ENCODE measurements at places on chromosomes 11 and 22.

DNA sequence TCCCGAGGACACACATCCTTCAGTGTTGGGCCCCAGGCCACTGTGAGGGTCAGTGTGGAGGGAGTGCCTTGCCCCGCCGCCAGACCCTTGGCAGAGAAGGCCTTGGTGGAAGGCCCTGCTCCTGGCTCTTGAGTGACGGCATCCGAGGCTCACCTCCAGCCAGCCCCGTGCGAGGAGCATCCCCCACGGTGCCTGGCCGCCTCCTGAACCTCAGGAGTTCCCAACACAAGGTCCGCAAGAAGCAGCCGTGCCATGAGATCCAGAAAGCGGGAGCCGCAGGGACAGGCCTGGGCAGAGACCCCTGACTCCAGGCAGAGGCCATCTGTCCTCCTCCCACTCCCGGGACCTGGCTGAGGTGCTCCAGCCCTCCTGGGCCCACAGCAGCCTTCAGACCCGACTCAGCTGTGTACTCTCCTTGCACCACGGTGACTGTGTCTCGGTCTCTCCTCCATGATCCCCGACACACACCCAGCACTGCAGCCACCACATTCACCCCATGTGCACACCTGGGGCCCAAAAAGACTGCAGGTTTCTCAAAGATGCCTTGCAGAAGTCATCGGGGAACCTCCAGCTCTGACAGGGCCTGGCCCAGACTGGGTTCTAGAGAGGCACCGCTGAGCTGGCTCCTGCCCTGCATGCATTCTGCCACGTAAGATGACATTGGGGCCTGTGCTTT lies 870.2 kb downstream of the BRD1 start:
- DNase-seq: no peak

GRCh38 chr11:68077617-68078582 lies 39.1 kb downstream of the TCIRG1 start:
- DNase-seq: no peak

DNA sequence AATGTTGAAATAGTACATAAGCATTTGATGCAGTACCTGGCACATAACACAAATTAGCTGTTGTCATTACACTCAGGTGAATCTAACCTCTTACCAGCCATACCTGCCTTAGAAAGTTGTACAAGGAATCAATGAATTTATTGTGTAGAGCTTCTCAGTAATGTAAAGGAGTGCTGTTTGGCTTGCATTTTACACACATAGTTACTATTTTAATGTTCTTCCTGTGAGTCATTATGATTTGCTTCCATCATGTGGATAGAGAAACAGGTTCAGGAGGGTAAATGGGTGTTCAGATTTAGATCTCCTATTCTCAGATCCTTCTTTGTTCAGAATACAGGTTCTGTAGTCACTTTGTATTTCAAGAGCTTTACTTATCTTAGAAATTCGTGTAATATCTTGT lies 27.6 kb upstream of the RCE1 start:
- no peak for DNase-seq

DNA sequence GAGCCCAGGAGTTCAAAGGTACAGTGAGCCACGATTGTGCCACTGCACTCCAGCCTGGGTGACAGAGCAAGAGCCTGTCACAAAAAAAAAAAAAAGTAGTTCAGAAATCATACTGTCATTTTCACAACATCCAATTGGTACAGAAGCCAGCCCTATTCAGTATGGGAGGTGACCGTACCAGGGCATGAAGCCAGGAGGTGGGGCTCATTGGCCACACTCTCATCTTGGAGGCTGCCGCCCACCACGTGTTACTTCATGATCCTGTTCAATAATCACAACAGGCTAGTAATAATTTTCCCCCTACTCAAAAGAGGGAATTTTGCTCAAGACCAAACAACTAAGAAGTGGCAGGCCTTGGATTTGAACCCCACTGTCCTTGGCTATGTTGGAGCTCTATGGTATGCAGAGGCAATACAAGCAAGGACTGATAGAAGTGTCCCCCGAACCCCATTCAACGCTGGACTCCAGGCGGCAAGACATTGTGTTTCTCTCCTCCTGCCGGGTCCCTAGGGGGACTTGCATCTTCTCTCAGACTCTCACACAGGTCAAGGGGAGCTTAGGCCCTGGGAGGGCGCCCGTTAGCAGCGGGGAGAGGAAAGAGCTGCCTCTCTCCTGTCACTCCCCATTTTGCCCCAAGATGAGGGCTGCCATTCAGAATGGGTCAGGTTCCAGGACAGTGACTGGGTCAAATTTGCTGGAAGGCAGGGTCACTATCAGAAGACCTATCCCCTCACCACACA lies 40.2 kb upstream of the EMID1 start:
- DNase-seq: no peak

DNA sequence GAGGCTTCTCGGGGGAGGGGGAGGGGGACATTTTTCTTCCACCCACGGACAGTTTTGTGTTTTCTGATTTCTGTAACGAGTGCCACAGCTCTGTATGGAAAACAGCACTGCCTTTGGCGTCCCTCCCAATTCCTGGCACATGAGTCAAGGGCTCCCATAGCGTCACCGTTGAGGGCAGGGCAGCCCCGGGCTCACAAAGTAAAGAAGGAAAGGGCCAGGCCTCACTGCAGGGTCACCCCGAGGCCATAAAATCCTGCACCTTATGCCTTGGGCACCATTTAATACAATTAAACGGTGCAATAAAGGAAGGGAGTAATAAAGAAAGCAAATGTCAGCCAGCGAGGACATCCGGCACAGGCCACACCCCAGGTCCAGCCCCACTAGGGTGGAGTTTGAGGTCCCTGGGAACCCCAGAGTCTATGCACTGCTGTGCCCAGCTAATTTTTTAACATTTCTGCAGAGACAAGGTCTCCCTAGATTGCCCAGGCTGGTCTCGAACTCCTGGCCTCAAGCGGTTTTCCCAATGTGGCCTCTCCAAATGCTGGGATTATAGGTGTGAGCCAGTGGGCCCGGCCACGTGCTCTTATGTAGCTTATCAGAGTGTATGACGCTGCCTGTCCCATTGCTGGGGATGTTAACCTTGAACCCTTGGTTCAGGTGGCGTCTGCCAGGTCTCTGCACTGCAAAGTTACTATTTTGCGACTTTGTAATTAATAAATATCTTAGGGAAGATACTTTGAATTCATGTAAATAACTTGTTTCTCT lies 13.6 kb upstream of the MUC2 start:
- DNase-seq: no peak

GRCh38 chr11:47532597-47533213 lies 20.2 kb downstream of the CELF1 start:
- DNase-seq: no peak

- DNase-seq: no peak
These were observed 161.5 kb upstream of the MTMR2 start for GRCh38 chr11:96085319-96085930.

DNA sequence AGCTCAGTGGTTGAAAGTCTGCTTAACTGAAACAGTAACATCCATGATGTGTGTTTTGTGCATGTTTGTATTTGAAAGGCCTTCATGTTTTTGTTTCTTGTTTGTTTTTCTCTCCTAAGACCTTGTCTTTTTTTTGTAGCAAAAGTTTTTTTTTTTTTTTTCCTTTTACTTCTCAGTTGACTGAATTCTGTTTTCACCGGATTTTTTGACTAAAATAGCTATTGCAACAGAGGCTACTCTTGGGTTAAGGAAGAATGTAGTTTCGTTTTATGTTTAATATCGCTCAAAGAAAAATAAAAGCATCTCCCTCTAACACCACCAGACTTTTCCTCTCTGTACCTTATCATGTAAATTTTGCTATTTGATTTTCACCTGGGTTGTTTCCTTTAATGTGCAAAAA lies 15.1 kb downstream of the APOL6 start:
- DNase-seq: no peak

DNA sequence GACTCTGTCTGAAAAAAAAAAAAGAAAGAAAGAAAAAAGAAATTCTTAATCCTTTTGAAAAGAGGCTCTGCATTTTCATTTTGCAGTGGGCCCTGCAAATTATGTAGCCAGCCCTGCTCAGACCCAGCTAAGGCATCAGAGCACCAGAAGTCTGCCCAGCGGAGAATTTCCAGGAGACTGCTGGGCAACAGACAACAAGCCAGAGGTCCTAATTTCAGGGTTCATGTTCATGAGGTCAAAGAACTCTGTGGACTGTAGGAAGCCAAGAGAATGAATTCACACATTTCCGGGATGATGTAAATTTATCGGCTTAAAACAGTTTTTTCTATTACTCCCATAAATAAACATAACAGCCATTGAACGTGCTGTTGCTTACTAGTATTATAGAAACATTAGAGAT lies 14.8 kb upstream of the RTCB start:
- DNase-seq: no peak

DNA sequence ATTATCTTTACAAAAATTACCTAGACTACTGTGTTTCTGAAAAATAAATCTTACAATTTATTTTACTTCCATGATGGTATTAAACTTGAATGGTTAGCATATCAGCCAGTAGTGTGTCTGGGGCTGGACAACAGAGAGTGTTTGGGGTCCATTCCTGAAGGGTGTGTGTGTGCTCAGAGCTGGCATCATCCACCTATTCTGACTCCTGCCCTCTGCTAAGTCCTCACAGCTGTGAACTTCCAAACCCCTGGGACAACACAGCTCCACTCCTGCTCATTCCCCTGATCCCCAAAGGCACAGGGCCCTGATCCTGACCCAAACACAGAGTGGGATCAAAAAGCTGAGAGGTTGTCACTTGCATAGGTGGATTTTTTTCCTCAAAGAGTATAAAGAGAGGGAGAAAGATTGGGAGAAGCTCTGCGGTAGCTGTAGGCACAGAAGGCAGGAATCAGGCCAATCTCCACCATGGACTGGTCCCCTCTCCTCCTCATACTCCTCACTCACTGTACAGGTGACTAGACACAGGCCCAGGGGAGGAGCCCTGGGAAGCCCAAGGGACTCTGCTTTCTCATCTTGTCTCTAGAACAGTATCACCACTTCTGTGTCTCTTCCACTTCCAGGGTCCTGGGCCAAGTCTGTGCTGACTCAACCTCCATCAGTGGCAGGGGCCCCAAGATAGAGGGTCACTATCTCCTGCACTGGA lies 55.7 kb upstream of the TOP3B start:
- no peak for DNase-seq

DNA sequence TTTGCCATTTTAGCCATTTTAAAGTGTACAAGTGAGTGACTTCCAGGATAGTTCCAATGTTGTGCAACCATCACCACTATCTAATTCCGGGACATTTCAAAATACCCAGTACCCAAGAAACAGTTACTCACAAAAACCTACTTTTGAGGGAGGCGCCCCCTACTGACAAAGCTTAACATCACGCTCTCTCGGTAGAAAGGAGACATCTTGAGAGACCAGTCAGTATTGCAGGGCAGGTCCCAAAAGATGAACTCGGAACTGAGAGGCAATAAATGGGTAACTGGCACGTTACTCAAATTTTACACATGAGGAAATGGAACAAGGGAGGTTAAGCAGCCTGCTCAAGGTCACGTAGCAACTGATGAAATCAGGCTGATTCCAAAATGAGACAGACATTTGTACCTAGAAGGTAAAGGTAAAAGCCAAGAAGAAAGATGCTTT lies 50.0 kb upstream of the POU2AF1 start:
- peak; percentile 75 for DNase-seq

GRCh38 chr22:19743651-19744050 lies 16.9 kb upstream of the TBX1 start:
- no peak for DNase-seq

DNA sequence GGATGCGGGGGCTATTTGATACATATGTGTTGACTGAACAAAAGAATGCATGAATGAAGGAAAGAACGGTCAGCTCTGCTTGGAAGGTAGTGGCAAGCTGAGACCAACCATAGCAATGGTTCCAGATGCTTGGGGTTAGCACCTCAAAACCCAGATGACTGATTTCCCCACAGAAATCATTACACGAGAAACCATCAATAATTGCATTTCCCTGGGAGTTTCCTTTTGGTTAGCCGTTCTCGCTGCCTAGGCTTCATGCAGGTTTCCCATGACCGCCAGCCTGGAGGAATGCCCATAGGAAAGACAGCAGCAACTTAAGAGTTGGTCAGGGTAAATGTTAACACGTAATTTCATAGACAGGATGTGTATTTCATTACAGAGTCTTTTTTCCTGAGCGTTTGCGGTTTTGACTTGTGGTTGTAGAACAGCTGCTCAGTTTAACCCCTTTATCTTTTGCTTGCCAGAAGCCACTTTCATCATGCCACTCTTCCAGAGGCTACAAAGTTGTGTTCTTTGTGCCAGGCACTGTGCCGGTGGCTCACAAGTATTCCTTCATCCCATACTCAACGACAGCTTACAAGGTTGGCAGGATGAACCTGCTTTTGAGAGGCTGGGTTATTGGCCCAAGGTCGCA lies 2.8 kb downstream of the IL17RA start:
- peak; percentile 40 for DNase-seq

GRCh38 chr11:12070446-12071267 lies 39.7 kb upstream of the MICAL2 start:
- no peak for DNase-seq

DNA sequence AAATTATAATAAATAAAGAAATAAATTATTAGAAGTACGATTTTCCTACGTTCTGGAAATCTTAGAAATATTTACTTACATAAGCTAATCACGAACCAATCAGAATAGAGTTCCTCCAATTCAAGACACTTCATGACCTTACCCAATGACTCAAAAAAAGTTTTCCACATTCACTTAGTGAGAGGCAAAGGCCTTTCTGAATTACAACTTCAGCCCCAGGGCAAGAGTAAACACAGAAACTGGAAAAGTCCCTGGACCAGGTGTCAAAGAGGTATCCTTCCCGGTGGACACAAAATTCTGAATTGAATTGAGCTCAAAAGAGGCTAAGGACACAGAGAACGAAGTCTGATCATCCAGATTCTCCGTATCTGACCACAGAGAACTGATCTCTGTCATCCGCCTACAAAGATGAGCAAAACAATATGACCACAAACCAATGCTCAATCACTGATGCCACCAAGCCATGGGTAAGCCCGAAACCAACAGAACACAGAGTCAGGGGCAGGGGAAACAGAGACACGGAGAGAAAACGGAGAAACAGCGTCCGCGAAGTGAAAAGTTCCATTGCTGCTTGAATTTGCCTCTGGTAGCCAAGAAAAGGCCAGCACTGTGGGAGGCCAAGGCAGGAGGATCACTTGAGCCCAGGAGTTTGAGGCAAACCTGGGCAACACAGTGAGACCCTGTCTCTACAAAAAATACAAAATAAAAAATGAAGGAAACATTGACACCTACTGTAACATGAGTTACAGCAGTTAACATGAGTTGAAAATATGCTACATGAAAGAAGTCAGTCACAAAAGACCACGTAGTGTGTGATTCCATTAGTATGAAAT lies 6.8 kb downstream of the BID start:
- no peak for DNase-seq

DNA sequence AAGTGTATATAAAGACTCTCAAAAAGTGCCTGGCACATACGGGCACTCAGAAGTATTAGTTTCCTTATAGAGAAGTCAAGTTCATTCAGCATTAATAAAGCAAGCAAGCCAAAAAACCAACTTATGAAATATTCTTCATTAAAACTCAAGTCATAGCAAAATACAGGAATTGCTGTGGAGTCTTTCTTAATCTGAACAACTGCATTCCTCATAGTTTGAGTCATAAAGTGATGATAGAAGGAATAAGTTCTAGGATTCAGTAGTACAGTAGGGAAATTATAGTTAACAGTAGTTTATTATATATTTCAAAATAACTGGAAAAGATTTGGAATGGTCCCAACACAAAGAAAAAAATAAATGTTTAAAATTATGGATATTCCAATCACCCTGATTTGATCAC lies 200.3 kb downstream of the C11orf91 start:
- DNase-seq: no peak

All from CD4-positive, CD25-positive, alpha-beta regulatory T cell (primary cell).